CD4-positive, alpha-beta T cell treated with Interleukin-6 for 4 hours (primary cell): ENCODE measurements at places on chromosomes 6 and 20.

GRCh38 chr6:9496837-9497236 is 918.0 kb downstream of the TFAP2A start:
- DNase-seq = no peak

DNA sequence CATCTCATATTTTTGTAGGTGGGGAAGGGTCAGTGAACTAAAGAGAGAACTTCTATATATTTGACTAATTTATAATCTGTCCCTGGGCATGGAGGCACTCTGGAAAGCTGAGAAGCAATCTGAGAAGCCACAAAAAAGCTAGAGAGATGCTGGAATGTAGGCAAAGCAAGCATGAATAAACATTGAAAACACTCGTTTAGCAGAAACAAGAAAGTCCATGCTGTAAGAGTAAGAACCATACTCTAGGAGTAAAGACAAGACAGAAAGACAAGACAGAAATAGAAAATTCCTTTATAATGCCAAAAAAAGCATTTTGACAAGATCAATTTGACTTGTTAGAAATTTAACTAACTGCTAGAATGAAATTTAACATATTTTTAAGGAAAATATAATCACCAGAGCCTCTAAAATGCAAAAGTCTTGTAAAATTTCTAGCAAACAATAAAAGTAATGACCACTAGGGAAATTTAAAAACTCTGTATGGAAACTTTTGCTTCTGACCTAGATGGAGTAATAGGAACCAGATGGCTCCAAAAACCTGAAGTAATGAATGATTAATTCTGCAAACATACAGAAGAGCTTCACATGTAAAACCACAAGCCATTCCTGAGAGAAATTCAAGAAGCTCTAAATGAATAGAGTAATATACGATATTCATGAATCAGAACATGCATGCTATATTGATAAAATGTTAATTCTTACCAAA is 625.7 kb upstream of the PTCHD4 start:
- no peak for DNase-seq

GRCh38 chr6:34182751-34183531 is 37.1 kb upstream of the GRM4 start:
- peak; percentile 85 for DNase-seq

- no peak for DNase-seq
Observed at GRCh38 chr20:43669332-43669731, 2.4 kb downstream of the MYBL2 start.

GRCh38 chr6:143399176-143399575 is 51.3 kb downstream of the ADAT2 start:
- DNase-seq = no peak

- DNase-seq = no peak
Observed at GRCh38 chr6:85346196-85346595, 103.7 kb upstream of the NT5E start.

DNA sequence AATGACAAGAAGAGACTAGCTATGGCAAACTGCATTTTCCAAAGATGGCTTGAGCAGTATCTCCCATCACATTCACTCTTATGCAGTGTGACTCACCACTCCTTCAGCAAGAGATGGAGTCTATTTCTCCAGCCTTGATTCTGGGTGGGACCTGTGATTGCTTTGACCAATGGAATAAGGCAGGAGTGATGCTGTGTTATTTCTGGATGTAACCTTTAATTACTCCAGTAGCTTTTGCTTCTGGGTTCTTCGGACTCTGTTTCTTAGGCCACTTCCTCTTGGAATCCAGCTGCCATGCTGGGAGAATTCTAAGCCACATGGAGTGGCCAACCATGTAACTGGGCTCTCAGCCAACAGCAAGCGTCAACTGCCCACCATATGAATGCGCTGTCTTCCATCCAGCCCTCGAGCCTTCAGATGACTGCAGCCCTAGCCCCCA is 50.7 kb downstream of the TGM2 start:
- no peak for DNase-seq

DNA sequence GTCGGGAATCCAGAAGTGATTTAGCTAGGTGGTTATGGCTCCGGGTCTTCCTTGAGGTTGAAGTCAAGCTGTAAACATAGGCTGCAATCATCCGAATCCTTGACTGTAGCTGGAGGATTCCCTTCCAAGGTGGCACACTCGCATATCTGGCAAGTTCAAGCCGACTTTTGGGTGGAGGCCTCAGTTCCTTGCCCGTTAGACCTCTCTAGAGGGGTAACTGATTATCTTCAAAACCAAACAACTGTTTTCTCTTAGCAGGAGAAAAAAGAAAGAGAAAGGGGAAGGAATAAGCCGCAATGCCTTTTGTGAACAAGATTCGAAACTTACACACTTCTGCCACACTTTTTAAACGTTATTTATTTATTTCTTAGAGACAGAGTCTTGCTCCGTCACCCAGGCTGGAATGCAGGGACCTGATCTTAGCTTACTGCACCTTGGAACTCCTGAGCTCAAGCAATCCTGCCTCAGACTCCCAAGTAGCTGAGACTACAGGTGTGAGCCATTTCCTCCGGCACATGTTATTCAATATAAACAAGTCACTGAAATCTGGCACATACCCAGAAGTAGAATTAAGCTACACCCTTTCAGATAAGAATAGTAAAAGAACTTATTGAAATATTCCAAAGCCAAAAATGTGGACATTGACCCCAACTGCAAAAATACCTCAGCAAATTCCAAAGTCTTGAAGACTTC is 76.3 kb downstream of the HFE start:
- no peak for DNase-seq

- no peak for DNase-seq
Observed at GRCh38 chr20:45419188-45420091, 3.5 kb downstream of the PIGT start.

DNA sequence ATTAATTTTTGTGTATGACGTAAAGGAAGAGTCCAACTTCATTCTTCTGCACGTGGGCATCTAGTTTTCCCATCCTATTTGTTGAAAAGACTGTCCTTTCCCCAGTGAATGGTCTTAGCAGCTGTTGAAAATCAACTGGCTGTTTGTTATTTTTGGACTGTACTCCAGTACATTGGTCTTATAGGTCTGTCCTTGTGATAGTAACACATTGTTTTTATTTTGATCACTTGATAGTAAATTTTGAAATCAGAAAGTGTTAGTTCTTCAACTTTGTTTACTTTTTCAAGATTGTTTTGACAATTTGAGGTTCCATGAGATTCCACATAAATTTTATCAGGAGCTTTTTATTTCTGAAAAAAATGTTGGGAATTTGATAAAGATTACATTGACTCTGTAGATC is 280.2 kb upstream of the FOXQ1 start:
- no peak for DNase-seq

GRCh38 chr20:14673164-14673563 is 335.8 kb upstream of the FLRT3 start:
- no peak for DNase-seq

DNA sequence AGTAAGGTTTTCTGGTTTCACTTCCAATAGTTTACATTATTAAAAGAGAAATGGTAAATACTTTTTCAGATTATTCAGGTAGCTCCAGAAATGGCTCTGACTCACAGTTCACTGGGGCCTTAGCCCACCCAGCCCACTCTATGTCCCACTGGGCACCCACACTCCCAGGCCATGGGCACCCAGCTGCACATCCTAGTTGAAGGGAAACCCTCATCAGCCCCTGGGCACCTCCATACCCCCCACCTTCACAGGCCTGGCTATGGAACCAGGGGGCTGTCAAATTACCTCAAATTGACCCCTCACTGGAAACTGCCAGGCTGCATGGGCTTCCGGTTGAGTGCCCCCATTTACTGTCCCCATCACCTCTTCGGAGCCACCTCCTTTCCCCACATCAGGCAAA is 51.5 kb downstream of the BMP7 start:
- DNase-seq = no peak

DNA sequence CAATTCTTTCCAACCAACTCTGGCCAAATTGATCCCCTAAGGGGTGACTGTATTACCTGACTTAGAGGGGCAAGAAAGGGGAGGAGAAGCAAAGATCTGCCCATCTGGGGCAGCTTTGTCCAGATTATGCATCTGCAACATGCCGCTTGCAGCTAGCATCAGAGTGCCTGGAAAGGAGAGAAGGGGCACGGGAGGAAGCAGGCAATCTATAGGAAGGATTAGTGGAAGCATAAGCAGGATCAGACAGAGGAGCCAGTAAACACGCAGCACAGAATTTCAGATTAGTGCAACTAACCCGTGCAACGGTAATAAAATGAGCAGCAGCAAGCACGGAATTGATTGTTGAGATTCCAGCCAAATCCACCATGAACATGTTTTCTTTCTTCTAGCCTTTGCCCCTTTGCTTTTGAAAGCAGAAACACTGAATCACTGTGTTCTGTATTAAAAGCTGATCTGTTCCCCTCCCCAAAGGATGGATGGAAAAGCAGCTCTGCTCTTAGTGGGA is 643.6 kb upstream of the CHD6 start:
- no peak for DNase-seq

DNA sequence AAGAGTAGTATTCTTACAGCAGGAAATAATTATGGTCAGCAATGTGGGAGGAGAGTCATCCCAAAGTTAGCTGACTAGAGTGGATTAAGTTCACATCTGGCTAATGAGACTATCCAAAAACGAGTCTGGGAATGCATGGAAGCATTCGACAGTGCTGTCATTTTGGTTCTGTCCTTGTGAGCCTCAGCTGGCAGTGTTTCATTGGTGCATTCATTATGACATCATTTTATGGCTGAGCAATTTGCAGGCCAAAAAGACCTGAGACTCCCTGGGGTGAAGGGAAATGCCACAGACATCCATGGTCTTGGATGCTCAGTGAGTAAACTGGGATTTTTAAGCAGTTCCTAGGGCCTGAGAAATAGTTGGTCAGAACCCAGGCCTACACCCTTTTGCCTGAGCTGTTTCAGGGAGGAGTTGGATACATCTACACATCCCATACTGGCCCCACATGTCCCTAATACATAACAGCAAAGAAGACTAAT is 196.4 kb upstream of the CCN2 start:
- no peak for DNase-seq

GRCh38 chr6:45212976-45213375 is 115.2 kb upstream of the RUNX2 start:
- no peak for DNase-seq

DNA sequence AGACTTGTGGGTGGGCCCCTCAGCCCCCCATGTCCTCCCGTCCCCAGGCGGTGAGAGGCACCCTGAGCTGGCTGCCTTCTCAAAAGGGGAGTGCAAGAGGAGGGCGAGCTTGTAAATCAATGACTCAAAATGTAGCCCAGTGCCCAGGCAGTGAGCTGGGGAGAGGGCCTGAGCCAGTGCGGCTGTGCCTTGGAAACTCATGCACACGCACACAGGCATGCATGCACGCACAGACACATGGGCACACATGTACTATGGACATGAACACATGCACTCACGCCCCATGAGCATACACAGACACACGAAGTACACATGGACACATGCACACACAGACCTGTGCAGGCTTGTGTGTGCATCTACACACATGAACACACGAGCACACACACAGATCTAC is 133.5 kb downstream of the TAF4 start:
- no peak for DNase-seq

DNA sequence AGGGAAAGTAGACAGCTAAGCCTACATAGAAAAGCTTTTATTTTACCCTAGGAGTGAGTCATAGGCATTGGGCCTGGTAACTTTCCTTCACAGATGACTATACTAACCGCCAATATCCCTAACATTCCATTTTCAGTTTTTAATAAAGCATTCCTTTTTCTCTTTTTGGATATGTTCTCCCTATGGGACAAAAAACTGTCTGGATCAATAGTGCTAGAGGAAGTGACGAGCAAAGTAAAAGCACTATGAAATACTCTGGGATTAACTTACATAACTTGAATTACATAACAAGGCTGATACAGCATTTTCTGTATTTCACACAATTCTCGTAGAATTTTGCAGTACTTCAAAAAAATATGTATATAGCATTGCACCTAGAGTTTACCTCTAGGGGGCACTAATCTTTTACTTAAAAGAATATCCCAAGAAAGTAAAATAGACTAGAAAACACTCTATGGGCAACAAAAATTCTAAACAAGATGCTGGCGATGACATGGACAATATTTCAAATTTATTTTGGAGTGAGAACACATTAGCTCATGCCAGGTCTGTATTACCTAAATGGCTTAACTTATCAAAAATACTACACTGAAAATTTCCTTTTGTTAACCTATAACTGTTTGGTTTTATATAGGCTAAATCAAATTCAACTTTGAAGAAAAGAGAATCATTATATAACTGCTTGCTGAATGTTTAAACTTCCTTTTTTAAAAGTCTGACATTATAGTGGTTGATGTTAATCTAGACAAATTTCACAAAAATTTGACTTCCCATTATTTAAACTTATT is 66.3 kb upstream of the DST start:
- DNase-seq = no peak

DNA sequence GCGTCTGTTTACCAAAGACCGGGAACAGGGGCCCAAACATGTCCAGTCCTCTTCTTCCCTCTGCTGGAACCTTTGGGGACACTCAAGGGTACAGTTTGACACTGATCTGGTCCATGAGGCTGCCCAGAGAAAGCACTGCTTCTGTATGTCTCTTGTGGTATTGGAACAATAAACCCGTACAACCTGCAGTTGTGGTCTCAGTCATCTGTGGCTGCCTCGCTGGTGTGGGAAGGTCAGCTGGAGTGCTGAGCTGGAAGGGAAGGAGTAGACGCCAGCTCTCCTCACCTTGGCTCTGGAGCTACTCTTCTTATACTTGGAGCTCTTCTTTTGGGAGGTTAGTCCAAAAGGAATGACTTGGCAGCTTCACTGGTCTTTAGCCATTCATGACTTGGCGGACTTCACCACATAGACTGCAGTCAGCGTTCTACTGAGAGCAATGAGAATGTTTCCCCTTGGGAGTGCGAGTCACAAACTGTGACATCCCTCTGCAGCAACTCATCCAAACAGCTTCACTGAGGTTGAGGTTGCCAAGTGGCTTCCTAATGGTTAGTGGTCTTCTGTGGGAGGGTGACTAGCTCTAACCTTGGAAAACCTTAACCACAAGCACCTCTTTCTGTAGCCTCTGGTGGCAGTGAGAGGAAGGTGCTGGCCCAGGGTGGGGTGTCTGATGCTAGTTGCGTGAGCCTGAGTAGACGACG is 81.2 kb downstream of the ASXL1 start:
- DNase-seq = no peak

GRCh38 chr6:17038316-17038715 is 63.5 kb upstream of the STMND1 start:
- DNase-seq = no peak

DNA sequence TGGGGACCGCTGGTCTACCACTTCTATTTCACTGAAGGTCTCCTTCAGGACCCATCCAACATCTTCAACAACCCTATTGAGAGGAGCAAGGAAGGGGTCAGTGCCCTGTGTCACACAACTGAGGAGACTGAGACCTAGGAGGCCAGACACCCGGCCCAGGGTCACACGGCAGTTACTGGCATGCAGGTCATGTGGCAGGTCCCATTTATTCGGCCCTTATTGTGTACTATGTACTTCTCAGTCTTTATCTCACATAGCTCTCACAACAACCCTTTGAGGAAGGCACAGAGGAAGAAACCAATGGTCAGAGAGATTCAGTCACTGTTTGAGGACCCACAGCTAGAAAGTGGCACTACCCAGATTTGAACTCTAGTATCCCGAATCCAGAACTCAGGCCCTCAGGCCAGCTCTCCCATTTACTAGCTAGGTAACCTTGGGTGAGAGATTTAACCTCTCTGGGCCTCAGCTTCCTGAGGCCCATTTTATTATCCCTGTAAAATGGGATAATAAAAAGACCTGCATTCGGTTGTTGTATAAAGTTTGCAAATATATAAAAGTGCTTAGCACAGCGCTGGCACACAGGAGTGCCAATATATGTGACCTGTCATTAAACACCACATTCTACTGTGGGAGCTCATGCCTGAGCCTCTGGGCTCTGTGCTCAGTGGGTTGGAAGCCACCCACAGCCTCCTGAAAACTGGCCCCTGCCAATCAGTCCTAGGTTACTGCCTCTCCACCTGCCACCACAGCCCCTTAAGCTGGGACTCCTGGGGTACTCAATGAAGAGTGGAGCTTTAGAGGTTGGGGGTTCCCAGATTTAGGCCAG is 15.8 kb downstream of the TFEB start:
- no peak for DNase-seq
